ENCODE measurements at places on chromosomes 4 and X. TPM values are rescaled to one million over a fixed set of nuclear protein-coding genes. Genes with fewer than 3 reads are reported as not detected.

Gene AFF2
- 5.1 TPM for total RNA-seq

Gene LAMP2
- total RNA-seq, result 301 TPM

Gene GC
- not detected for total RNA-seq

Gene STS
- 58.1 TPM for total RNA-seq

All from articular chondrocyte of knee joint (primary cell).